ENCODE measurements at places on chromosomes 5 and 9.

- no peak for DNase-seq
Measured at GRCh38 chr5:78235289-78235688, 59.2 kb downstream of the AP3B1 start.

GRCh38 chr5:161190778-161191177 is 338.8 kb upstream of the ATP10B start:
- DNase-seq, result no peak

GRCh38 chr9:101383361-101383760 is 1.4 kb downstream of the BAAT start:
- DNase-seq, result no peak

DNA sequence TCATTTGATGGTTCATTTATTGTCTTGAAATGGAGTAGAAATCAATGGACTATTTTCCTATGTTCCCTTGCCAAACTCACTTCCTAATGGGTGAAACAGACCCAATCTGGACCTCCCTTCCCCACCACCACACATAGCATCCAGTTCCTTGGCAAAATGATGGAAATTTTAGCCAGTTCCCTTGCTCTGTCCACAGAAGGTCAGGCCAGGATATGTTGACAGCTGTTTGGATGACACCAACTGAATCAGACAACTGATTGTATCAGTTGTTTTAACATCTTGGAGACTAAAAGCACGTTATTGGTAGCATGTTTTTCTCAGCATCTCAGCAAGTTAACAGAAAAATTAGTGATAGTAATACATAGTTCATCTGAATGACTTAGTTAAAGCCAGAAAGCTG is 534.8 kb downstream of the PSAT1 start:
- DNase-seq, result no peak

DNA sequence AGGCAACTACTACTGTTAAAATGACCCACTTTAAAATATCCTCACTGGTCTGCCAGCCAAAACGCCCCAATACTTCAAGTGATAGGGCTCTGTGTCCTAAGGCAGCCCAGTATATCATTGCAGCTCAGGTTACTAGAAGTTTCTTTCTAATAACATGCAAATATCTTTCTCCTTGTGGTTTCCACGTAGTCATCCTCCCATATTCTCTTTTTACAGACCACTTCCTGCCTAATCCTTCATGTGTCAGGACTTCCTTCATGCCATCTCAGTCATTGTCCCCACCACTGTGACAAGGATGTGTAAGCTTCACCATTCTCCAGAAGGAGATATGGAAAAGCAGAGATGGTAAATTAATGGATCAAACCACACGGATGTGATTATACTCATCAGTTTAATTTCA is 813.7 kb downstream of the MAT2B start:
- no peak for DNase-seq

DNA sequence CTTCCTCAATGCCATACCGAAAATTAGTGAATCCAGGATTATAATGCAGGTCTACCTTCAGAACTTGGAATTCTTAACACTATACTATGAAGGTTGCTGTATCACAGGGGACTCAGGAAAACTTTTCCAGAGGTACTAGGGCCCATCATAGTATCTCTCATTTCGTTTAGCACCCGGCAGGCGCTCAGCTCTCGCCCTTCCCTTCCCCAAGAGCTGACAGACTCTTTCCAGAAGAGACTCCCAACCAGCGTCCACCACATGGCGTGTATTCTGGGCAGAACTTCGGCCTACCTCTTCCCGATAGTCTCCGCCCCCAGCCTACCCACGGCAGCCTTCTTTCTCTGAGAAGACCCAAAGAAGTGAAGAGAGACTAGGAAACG is 271 bp downstream of the NOL8 start:
- DNase-seq, result no peak

- DNase-seq, result no peak
Measured at GRCh38 chr5:83937837-83938236, 217.2 kb upstream of the HAPLN1 start.

- no peak for DNase-seq
Measured at GRCh38 chr5:129027260-129027659, 62.0 kb downstream of the SLC27A6 start.

Data from left lobe of liver (tissue), 2 donors.